Heart right ventricle (tissue), 16 donors: ENCODE measurements at places on chromosomes 2 and 18. TPM values are rescaled to one million over a fixed set of nuclear protein-coding genes. Genes with fewer than 3 reads are reported as not detected.

DNA sequence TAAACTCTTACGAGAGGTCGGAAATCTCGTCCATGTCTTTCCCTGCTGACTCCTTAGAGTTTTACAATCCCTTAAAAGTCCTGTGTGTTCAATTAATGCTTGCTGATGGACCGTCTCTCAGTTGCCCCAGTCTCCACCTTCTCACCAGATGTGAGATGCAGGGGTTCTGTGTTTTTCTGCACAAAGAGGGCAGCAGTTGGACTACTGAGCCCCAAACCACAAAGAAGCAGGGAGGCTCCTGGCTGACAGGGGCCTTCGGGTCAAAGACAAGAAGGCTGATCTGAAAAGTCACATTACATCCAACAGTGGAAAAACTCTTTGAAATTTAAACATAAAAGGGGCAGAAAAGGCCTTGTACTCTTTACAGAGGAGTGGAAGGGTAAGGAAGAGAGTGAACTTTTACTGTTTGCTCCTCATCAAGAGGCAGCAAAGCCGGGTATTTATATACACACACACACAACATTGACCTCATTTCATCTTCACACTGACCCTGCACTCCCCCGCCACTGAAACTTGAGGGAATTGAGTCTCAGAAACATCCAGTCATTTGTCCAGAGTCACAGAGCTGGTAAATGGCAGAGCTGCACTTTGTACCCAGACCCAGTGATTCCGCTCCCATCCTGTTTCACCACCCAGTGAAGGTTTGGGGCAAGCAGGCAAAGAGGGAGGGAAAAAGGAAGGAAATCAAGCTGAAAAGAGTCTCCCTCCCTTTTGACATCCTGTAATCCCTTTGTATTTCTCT is 23.7 kb downstream of the MRPL33 start:
- no peak for DNase-seq

GRCh38 chr2:109054865-109055264 is 65.8 kb upstream of the EDAR start:
- DNase-seq = no peak

POTEJ gene
- not detected for total RNA-seq

DNA sequence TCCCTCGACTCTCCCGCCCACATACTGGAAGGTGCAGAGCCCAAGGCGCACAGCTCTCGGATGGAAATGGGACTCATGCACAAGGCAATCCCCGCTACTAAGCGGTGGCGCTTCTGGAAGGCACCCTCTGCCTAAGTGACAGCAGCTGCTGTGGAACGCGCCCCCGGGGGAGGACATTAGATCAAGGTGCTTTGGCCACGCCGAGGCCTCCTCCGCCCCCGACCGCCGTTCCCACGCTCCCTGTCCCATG is 202 bp downstream of the MCEE start:
- DNase-seq = no peak
